ENCODE measurements at places on chromosomes 6 and 20.

GRCh38 chr6:122713138-122713537 is 66.4 kb upstream of the FABP7 start:
- no peak for DNase-seq

- DNase-seq: no peak
Measured at GRCh38 chr6:17161076-17161475, 59.2 kb downstream of the STMND1 start.

- peak; percentile 56 for DNase-seq
Measured at GRCh38 chr20:5222919-5223634, 93.7 kb downstream of the PROKR2 start.

DNA sequence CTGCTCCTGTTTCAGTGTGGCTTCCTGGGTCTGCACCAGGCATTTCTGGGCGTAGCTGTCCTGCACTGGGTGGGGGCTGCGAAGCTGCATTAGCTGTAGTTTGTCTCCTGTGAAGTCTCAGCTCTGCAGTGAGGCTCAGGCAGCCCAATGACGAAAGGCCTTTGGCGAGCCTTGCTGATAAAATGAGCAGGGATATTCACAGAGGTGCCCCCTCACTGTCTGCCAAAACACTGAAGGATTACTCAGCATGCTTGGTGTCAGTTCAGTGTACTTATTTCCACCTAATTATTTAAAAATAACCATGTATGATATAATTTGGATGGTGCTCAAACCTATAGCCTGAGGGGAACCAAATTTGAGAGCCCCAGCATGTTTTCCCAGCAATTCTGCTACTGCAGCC is 73.5 kb downstream of the ECT2L start:
- DNase-seq: no peak

DNA sequence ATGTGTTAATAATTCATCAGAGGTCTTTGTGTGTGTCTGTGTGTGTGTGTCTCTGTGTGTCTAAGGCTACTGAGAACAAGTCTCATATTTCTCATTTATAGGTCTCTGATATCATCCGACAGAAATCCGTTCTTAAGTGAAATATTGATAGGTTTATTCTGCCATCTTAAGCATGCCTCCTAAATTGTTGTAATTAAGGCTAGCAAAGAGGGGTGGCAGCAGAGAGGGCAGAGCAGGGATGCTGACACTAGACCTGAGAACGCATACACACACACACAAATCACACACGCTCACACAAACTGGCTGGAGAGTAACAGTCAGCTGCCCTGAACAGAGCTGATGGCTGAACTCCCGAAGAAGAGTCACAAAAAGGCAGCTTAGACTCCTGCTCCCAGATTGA is 84.9 kb upstream of the LRFN2 start:
- DNase-seq: no peak

DNA sequence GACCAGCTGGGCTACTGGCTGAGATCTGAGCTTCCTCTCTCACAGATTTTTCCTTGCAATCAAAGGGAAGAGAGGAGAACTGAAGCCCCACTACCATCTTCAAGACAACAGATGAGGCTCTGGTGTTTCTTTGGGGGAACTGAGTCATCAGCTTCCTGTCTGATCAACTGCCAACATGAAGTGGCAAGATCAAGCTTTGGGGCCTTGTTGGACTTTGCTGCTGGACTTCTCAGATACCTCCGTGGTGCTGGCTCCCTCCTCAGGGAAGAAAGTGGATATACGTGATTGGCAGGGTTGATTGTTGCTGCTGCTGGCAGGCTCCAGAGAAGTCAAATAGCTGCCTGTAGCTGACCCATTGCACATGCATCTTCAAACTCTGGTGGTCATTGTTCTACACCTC is 3.6 kb upstream of the TOX2 start:
- DNase-seq: no peak

- DNase-seq: no peak
Measured at GRCh38 chr6:90087106-90087833, 193.0 kb downstream of the GJA10 start.

DNA sequence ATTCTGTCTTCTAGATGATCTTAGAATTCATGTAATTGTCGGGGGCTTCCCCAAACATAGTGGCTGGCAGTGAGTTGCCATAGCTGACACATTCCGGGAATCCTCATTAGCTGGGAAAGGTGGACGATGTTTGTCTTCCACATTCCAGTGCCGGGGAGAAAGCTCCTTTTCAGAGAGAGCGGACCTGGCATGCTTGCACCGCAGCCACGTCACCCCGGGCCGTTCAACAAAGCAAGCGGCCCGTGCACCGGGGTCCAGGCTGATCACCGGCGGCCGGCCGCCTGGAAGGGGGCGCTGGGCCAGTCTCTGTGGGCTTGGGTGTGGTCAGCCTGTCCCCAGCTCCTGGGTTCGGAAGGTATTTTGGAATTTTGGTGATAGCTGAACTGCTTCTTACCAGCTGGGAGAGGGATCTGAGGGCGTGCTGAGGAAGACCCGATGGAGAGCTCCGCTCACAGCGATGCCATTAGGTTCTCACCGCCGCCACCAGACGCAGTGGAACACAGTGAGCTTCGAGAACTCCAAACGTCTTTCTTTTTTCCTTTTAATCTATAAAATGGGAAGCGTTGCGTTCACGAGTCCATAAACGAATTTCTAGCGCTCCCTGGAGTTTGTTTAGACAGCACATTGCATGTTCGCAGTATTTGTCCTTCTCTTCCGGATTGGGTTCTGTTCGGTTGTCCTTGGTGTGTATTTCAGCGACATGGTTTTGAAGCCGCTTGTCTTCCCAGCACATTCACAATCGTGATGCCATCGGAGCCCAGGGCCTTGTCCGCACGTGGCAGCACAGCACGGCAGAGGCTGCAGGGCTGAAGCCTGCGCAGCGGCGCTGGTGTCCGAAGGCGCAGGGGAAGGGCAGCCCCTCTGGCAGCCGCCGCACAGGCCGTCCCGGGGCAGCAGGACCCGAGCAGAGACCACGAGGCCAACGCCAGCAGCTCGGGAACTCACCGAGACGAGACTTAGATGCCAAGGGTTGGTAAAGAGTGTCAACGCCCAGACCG is 557.6 kb downstream of the QKI start:
- DNase-seq: no peak

GRCh38 chr20:9269280-9269971 is 200.5 kb downstream of the PLCB4 start:
- no peak for DNase-seq

DNA sequence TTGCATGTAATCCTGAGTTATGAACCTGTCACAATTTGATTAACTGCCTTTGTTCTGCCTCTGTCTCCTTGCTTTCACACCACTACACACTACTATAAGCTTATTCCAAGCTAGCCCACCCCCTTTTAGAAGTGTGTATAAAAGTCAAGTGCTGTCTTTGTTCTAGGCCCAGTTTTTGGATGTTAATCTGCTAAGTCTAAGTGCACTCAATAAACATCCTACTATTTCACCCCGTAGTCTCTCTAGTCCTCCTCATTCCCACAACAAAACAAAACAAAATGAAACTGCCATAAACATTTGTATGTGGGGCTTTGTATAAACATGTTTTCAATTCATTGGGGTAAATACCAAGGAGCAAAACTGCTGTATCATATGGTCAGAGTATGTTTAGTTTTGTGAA is 16.1 kb upstream of the SPACA1 start:
- DNase-seq: no peak

All from HuH-7.5 (cell line).